C1 segment of cervical spinal cord (tissue), 14 donors: ENCODE measurements at places on chromosomes 16 and 17.
A peak's percentile ranks its signal among the peaks of the same experiment; 100 is the strongest.

DNA sequence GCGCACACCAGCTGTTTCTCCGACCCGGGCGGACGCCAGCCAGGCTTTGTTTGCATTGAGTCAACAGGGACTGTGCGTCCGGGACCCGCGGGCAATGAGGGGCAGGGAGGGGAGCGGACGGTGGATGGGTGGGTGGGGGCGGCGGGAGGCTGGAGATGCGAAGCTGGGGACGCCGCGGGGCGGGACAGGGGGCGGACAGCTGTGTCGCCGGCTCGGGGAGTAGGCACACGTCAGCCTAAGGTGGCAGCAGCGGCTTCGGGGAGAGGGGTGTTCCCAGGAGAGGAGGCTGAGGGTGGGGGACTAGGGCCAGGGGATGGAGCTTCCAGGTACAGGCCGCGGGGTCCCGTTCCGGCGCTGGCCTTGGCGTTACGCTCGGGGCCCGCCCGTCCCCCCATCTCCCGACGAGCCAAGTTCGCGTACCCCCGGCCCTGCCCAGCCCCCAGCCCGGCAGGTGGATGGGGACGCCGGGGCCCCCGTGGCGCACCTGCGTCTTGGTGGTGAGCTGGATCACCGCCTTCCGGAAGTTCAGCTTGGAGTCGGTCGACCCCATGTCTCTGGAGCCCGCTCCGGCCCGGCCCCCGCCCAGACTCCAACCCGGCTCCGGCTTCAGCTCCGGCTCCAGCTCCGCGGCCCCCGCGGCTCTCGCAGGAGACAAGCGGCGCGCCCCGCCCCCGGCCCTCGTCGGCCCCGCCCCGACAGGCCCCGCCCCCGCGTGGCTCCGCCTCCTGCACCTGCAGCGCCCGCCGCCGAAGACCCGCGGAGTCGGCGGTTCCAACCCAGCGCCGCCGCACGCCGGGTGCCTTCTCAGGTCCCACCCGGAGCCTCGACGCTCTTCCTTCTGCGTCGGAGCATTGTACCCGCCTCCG lies at the start of gene HID1:
Gene HID1, minus strand, starts transcription at position 653 of the 866 bp plus-strand sequence. Its CDS starts 103 bp downstream, at position 550.
- DNase-seq: peak; percentile 40

- DNase-seq: no peak
Measured at GRCh38 chr17:50063561-50064252, 7.8 kb downstream of the ITGA3 start.

- DNase-seq: no peak
Measured at GRCh38 chr17:1758807-1759206, 3.1 kb upstream of the SERPINF1 start.

- DNase-seq: no peak
Measured at GRCh38 chr17:34892461-34893249, 68.6 kb downstream of the CCT6B start.

DNA sequence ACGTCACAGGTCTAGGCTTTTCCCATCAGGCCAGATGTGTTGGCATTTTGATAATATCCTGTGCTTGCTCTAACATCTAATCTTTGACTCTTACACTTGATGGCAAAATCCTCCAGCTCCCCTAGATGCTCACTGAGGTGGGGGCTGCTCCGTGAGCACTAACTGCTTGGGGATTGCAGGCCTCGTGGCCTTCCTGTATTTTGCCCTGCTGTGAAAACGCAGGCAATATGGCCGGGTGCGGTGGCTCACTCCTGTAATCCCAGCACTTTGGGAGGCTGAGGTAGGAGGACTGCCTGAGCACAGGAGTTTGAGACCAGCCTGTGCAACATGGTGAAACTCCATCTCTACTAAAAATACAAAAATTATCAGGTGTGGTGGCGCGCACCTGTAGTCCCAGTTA lies 9.7 kb upstream of the MLKL start:
- no peak for DNase-seq

DNA sequence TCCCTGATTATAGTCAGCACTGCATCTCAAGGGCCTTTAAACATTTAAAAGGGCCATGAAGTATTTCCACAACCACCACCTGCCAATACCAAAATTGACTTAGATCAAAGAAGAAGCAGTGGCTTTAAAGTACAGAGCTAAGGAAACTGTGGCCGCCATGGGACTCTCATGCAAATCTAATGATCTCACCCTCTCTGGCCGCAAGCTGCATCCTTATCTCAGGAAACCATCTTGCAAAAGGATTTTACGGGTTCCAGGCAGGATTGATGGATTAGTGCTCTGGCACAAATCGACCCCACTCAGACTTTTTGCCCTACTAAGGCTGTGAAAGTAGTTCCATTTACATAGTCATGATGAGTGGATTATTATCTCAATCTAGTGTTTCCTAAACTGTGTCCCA lies 22.6 kb downstream of the CDRT4 start:
- DNase-seq: no peak

DNA sequence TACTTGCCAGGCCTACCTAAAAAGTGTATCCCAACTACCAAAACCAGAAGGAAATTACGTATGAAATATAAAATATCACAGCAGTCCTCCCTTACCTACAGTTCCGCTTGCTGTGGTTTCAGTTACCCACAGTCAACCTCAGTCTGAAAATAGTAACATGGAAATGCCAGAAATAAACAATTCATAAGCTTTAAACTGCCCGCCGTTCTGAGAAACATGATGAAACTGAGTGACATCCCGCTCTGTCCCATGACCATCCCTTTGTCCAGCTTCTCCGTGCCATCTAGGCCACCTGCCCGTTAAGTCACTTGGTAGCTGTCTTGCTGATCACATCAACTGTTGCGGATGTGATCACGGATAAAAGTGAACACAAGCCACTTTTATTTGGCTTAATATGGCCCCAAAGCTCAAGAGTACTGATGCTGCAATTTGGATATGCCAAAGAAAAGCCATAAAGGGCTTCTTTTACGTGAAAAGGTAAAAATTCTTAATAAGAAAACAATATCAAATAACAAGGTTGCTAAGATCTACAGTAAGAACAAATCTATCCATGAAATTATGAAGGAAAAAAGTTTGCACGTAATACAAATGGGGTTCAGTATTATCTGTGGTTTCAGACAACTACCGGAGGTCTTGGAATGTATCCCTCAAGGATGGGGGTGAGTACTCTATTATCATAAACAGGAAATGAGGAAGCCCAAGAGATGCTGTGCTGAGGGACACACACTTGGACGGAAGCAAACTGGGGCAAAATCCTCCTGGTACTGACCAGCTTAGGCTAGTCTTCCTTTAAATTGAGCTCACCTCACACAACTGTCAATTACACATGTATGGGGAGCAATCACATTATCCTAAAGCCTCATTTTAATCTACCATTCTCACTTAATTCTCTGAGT lies 8.2 kb downstream of the USP22 start:
- DNase-seq: no peak

GRCh38 chr16:83113317-83113716 lies 486.5 kb downstream of the CDH13 start:
- DNase-seq: peak; percentile 15

GRCh38 chr16:81639348-81639747 lies 139.7 kb upstream of the PLCG2 start:
- no peak for DNase-seq

GRCh38 chr17:73316919-73317505 lies 5.2 kb upstream of the CDC42EP4 start:
- no peak for DNase-seq

- no peak for DNase-seq
Measured at GRCh38 chr17:61284174-61284573, 115.5 kb upstream of the TBX2 start.

GRCh38 chr17:72421128-72422092 lies 300.6 kb downstream of the SOX9 start:
- no peak for DNase-seq

DNA sequence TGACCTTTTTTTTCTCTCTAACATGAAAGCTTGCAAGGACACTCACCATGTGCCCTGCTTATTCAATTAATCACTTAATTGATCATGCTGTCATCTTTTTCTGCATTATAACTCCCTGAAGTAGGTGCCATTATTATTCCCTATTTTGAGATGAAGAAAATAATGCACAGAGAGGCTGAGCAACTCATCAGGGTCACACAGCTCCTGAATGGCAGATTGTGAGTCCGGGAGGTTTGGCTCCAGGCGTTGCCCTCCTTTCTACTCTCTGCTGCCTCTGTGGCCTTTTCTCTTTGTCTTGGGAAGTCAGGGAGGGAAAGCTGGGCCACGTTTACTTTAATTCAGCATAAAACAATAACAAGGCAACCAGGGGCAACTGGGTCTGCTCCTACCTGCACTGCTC lies 17.2 kb upstream of the N4BP1 start:
- no peak for DNase-seq

GRCh38 chr16:54347961-54348360 lies 61.4 kb upstream of the IRX3 start:
- DNase-seq: no peak

DNA sequence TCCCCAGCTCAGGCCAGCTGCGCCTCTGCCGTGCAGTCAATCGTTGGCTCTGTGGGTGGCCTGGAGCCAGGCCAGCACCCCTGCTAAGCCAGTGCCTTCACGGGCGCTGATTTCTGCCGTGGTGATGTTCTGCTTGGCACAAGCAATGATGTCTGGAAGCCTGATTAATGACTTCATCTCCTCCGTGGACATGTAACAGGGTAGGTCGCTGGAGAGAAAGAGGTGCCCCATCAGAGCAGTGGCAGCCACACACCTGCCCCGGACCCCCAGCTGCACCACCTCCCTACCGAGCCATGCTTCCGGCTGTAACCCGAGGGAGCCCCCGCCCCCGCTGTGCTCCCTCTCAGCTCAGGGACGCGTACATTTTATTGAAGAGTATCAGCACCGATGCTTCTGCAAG lies 1.9 kb downstream of the ARL16 start:
- DNase-seq: no peak

DNA sequence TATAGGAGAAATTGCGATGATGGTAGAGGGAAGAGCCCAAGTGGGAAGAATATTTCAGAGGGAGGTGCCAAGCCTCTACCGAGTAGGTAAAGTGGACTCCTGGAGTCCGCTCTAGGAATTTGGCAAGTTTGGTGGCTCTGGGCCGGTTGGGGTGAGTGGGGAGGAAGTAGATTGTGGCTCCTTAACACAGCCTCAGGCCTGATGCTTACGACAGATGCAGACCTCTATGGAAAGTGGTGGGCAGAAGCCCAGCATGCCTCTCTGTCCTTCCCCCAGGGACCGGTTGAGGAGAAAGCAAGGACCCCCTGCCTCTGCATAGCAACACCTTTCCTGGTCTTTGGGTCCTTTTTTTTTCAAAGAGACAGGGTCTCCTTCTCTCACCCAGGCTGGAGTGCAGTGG lies 55.9 kb upstream of the SIAH1 start:
- no peak for DNase-seq

DNA sequence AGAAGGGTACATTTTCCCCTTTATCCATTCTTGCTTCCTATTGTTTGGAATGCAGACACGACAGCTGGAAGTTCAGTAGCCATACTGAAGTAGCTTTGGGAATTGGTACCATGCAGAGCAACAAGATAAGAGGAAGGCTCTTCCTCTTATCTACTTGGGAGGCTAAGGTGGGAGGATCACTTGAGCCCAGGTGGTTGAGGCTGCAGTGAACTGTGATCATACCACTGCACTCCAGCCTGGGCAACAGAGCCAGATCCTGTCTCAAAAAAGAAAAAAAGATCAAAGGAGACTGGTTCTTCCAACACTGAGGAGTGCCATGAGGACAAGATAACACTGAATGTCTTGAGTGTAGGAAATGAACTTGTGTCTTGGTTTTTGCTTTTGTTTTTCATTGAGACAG lies 16.0 kb upstream of the RANGRF start:
- no peak for DNase-seq

GRCh38 chr17:17314501-17315071 lies 11.4 kb downstream of the NT5M start:
- no peak for DNase-seq

DNA sequence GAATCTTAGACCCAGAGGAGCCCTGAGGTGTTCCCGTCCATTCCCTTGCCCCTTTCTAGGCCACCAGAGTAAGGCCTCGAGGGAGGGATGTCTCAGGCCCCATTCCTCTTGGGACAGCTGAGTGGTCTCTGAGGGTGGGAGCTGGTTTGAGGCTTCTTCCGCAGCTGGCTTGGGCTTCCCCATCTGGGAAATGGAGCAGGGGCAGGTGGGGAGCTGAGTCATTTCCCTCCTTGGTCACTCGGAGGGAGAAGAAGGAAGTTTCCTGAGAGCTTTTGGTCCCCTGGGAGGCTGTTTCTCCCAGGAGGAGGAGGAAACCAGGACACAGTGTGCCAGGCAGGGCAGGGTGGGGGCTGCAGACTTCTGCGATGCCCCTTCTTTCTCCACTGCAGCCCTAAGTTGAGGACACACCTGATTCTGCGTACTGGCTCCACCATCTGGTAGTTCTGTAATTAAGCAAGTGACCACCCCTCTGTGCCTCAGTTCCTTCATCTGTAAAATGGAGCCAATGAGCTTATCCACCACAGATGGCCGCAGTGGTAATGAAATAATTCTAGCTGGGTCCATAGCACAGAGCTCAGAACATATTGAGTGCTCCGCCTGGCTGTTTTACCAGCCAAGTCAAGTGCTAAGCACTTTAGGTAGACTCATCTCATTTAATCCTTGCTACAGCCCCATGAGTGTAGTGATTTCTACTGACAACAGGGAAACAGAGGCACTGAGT lies 1.6 kb upstream of the KCNJ12 start:
- no peak for DNase-seq

GRCh38 chr16:86042393-86042792 lies 143.4 kb downstream of the IRF8 start:
- no peak for DNase-seq

GRCh38 chr17:43427362-43428043 lies 28.7 kb downstream of the ARL4D start:
- DNase-seq: no peak

DNA sequence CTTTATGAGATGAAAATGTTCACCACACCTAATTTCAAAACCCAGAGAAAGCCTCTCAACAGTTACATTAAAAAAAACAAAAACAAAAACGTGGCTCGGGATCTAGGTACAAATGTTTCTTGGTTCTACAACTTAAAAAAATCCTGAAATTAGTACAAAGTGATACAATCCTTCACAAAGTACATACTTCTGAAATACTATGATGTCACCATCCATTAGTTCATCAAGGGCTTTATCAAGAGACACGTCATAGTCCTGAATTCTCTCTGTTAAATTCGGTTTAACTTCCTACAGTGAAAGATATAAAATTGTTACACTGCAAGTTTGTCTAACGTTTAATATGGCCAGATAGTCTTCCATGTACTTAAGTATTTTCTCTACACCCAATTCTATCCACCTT lies 18.2 kb downstream of the LITAFD start:
- DNase-seq: no peak

GRCh38 chr17:66717641-66718058 lies 117.3 kb upstream of the CACNG5 start:
- no peak for DNase-seq

DNA sequence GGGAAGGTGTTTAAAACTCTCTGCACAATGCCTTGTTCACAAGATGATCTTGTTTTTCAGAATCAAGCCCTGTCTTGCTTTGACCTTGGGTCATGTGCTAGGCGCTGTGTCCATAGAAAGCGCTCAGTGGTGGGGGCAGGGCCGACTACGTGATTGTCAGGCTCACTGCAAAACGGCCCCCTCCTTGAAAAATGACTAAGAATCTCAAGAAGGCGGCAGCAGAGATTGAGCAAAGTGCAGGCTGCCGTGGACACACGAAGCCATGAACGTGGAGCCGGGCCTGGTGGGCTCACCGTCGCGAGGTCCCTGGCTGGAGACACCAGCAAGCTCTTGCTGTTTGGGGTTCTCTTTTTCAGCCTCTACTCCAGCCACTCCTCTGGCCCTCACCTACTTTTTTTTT lies 10.2 kb downstream of the ATP2C2 start:
- DNase-seq: no peak

- no peak for DNase-seq
Measured at GRCh38 chr16:25916037-25916436, 224.3 kb downstream of the HS3ST4 start.

GRCh38 chr17:83064732-83065659 lies 14.4 kb upstream of the METRNL start:
- no peak for DNase-seq

GRCh38 chr16:85508993-85509392 lies 104.1 kb upstream of the GSE1 start:
- no peak for DNase-seq
